ENCODE measurements at places on chromosomes 13 and 19.

- DNase-seq = no peak
Measured at GRCh38 chr19:38093154-38093553, 130.9 kb downstream of the DPF1 start.

DNA sequence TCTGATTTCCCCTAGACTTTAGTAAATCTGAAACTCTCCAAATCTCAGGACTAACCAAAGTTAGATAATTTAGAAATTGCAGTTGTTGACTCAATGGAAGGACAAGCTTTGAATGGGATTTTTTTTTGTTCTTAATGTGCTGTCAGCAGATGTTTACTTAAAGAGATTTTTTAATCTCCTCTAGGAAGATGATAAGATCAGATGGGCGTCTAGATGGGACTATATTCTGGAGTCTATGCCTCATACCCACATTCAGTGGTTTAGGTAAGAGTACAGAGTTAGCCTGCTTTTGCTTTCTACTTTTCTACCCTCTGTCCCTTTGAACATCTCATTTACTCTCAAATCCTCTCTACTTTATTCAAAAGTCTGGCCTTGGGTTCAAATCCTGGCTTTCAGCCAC lies 39.3 kb downstream of the TM9SF2 start:
- DNase-seq = no peak

DNA sequence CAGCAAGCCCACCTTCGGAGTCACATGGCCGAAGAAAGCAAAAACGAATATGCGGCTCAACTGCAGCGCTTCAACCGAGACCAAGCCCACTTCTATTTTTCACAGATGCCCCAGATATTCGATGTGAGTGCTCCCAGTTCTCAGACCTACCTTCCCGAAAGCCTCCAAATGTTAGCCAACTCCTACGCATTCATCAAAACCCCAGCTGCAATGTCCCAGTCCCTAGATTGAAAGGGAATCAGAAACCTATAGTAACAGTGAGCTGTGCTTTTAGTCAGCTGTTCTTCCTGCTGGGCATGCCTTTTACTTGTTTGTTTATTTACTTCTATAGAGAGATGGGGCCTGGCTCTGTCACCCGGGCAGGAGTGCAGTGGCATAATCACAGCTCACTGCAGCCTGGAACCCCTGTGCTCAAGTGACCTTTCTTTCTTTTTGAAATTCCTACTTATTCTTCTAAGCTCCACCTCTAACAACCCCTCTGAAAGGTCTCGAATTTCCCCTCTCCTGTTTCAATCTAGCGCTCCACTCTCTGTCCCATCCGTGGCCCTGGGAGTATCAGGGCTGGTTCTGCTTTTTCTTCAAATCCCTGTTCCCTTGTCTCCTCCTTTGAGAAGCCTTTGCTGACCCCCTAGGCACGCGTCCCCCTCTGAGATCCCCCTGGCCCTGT lies 4.4 kb downstream of the TRIP10 start:
- no peak for DNase-seq

DNA sequence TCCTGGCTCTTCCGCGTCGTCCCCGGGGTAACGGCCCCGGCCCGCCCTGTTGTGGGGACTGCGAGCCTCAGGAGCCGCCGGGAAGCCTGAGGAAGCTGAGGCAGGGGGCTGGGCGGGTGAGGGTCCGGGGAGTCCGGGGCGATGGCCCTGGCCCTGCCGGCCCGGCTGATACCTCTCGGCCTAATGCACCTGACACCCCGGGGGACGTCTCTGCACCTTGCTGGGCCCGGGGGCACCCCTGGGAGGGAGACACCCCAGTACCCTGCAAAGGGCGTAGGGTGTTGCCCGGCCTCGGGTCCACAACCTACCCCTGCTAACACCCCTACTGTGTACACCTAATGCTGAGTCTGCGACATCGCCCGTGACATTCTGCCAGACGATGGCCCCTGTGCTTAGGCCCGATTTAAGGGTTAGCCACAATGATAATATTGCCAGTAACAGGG lies 410 bp downstream of the PIN1 start:
- no peak for DNase-seq

- DNase-seq = no peak
Measured at GRCh38 chr19:41416194-41416674, 10.9 kb downstream of the B3GNT8 start.

DNA sequence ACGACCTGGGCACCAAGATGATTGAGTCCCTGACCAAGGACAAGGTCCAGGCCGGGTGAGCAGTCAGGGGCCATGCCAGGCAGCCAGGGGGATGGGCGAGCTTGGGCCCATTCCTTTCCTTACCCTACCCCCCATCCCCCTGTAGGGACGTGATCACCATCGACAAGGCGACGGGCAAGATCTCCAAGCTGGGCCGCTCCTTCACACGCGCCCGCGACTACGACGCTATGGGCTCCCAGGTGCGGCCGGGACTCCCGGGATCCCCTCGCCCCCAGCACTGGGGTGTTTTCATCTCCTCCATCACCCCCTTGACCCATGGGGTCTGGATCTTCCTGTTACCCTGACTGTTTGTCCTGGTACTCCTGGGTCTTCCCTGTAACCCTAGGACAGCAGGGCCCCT lies 7.1 kb downstream of the LHB start:
- no peak for DNase-seq

DNA sequence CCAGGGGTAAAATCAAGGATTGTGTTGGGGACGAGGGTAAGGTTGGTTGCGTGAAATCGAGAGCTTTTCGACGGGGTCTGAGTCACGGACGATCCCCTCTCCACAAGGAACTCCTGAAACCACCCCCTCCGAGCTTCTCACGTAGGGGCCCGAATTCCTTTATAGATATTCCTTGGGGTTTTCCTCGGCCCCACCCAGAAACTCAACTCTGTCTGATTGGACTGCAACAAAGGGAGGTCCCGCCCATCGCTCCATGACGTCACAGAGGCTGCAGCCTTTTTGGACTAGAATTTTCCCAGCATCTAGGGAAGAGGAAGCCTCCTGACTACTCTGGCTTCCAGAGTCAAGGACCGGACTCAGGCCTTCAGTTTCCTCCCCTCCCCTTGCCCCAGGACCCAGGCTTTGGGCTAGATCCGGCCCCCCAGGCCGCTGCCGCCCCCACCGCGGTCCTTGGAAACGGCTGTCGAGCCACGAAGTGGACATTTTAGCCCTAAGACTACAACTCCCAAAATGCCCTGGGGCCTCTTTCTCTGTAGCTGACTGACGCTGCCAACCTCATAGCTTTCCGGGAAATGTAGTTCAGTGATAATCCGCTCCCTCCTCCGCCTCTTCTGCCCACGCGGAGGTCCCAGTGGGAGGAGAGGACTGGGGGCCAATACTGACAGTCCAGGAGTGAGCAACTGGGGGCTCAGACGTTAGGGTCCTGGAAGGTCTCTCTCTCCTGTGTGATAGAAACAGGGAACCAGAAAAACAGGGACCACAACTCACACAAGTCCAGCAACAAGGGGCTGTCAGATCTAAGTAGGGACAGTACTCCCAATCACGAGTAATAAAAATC lies at the start of gene IZUMO1:
Gene IZUMO1, minus strand, starts transcription at position 172 of the 838 bp plus-strand sequence. CDS start 1,050 bp downstream, outside the sequence.
- DNase-seq = peak; percentile 33

GRCh38 chr13:50386541-50387050 lies 371.4 kb downstream of the KCNRG start:
- no peak for DNase-seq

DNA sequence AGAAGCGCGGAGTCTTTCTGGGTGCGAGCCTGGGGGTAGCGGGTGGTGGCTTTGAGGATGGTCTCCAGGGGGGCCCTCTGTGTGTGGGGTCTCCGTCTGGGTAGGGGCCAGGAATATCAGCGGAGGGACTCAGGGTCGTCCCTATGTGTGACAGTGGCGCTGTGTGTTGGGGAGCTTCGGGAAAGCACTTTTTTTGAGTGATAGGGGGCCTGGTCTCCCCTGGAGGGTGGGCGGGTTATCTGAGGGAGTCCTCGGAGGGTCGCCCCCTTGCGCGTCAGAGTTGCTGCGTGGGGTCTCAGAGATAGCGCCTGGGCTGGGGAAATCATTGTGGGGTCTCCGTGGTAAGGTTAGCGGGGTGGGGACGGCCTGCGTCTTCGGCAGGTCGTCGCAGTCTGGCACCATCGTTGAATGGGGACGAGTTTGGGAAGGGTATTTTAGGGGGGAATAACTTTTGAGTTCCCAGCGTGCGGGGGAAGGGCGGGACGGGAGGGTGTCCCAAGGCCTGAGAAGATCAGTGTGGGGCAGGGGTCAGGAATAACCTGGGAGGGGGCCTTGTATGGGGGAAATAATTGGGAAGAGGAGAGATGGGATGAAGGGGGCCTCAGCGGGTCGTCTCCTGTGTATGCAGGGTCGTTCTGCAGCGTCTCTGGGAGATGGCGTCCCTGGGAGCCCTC lies 857 bp downstream of the IER2 start:
- DNase-seq = peak; percentile 29

- no peak for DNase-seq
Measured at GRCh38 chr13:97113231-97114001, 108.7 kb upstream of the MBNL2 start.

GRCh38 chr19:19610376-19611202 lies 7.9 kb downstream of the PBX4 start:
- no peak for DNase-seq

GRCh38 chr13:20993211-20993610 lies 68.2 kb downstream of the LATS2 start:
- DNase-seq = no peak

DNA sequence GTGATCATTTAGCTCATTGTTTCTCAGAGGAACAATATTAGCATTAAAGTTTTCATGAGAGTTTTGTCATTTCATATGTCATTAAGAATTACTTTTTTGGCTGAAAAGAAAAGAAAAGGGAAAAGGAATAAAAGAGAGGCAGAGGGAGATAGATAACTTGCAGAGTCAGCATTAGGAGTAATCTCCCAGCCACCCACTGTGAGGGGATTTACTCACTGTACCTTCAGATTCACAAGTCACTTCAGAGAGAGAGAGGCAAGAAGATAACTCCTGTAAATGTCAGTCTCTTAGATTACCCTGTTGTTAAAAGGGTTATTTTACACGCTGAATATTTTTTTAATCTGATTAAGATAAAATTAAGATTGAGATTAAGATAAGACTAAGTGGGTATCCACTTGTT lies 125.2 kb downstream of the POU4F1 start:
- no peak for DNase-seq

DNA sequence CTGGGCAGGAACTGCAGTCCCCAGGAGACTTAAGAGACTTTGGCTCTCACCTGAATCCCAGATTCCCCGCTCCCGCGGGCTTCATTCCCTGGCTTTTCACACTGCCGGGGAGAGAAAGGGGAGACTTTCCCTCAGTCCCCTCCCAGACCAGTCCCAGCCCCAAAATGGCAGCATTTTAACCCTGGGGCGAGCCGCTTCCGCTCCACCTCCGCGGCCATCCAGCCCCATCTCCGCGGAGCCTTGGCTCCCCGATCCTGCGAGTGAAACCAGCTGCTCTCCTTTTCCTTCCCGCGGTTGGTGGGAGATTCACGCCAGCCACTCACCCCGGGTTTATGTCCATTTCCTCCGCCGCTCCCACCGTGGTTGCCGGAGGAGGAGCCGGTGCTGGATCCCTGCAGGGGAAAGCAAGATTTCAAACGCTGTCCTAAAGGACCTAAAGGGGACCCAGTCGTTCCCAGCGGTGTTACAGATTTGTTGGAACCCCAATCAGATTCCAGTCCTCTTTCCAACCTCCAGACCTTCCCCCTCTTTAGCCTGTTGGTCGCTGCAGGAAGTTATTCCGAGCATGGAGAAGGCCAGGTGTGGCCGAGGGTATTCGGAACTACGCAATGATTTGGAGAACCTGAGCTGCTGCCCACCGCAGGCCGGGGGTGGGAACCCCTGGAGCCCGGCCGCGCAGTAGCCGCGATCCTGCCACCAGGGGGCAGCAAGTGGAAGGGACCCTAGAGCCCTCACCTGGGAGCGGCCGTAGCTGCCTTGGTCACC lies 3.4 kb downstream of the DMKN start:
- DNase-seq = peak; percentile 79

- no peak for DNase-seq
Measured at GRCh38 chr19:40139533-40140287, 49.0 kb upstream of the ZNF780A start.

DNA sequence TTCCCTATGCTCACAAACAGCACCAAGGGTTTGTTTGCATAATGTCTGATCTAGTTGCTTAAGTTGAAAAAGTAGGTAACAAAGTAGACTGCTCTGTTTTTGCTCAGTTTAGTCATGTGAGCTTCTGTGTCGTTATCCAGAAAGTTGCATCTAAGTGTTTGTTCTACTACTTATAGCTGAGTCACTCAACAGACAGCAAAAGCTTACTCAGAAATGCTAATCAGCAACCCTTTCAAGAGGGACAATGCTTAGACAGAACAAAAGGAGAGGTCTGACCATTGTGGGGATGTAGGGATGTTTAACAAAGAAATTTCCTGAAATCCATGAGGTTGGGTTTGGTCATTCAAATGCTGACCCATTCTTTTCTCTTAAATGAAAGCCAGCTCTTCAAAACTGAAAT lies 106.4 kb downstream of the ATP8A2 start:
- DNase-seq = no peak

GRCh38 chr19:39918183-39918651 lies 16.2 kb downstream of the FCGBP start:
- no peak for DNase-seq

DNA sequence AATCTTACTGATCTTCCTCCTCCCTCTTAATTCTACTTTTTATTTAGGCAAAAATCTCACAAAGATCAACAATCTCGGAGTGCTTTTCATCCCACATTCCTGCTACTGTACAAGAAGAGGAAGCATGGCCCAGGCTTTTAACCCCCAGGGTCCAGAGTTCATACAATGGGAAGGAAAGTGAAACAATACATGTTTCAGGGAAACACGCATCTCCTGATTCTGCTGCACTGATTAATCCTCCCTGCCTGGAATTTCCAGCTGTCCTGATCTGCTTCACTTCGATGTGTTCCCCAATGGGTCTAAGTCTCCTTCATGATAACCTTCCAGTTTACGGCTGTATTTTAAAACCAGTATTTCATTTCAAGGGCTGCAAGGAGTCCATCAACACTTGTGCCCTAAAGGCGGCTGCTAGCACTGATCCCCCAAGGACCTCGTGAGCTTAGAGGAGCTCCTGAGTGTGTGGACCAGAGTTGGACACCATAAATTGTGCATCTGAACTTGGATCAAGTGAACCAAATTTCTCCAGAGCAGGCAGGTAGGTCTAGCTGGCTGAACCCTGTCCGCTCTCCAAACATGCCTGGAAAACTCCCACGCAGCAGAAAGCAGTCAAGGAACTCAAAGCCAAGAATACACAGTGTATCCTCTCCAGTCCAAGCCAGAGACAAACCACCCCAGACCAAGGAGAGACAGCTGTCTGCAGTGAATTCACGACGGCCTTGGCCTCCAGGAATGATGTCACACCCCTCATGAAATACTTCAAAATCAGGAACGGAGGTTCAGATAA lies 44.3 kb downstream of the COL4A1 start:
- no peak for DNase-seq

- no peak for DNase-seq
Measured at GRCh38 chr13:112160558-112160957, 93.6 kb downstream of the SOX1 start.

Data from stimulated activated CD4-positive, alpha-beta T cell treated with anti-CD3 and anti-CD28 coated beads, Interleukin-4, amount 100 ng/mL, for 4 hours (primary cell).